ENCODE measurements at places on chromosomes 12 and 14.

- DNase-seq = no peak
Observed at GRCh38 chr14:77988970-77989369, 181.2 kb upstream of the NRXN3 start.

- DNase-seq = no peak
Observed at GRCh38 chr14:35632271-35632670, 98.3 kb downstream of the INSM2 start.

DNA sequence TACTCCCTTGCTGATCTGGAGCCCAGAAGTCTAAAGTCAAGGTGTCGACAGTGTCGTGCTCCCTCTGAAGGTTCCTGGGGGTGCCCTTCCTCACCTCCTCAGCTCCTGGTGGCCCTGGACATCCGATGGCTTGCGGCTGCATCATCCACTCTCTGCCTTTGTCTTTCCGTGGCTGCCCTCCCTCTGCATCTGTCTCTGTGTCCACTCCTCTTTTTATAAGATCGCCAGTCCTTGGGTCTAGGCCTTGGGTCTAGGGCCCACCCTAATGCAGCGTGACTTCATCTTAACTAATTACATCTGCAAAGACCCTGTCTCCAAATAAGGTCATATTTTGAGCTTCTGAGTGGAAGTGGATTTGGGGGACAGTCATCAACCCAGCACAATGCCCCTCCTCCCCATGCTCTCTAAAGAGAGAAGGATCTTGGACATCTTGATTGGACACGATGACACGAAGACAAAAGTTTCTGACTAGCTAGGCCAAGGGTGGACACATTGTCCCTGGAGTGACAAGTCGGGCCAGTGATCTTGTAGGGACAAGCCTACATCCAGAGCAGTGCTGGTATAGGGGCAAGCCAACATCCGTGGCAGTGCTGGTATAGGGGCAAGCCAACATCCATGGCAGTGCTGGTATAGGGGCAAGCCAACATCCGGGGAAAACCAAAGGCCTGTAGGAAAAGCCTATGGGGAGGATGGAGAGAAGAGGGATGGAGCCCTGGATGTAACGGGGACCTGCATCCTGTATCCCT lies 93.9 kb upstream of the DIO3 start:
- no peak for DNase-seq

- no peak for DNase-seq
Observed at GRCh38 chr14:56129933-56130332, 11.7 kb downstream of the PELI2 start.

DNA sequence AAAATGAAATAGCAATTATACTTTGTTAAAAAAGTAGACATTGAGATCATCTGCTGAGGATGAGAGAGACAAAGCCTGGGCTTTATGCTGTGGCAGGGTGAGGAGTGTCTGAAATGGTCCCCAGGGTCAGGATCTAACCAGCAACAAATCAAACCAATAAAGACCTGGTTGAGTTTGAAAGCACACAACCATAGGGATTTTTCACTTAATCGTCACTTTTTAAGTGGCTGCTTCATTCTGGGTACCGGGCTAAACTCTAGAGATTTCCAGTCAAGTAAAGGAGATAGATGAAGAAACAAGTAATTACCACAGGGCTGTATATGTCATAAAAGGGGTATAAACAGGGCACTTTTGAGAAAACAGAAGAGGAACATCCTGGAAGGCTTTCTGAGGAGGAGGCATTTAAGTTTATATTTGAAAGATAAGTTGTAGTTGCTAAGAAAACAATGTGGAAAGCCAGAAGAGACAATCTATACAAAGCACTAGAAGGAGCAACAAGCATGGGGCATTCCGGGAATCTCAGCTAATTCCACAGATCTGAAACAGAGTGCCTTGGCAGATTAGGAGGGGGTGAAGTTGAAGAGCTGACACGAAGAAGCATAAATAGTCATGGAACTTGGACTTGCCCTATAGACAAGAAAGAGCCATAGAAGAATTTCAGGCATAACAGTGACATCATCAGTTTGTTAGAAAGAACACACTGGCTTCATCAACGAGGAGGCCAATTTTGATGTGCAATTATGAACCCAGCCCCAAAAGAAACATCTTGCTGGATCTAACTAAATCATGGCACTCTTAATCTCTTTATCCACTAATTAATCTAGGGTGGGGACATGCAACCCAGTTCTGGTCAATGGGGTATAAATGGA lies 46.9 kb upstream of the FRS2 start:
- no peak for DNase-seq

DNA sequence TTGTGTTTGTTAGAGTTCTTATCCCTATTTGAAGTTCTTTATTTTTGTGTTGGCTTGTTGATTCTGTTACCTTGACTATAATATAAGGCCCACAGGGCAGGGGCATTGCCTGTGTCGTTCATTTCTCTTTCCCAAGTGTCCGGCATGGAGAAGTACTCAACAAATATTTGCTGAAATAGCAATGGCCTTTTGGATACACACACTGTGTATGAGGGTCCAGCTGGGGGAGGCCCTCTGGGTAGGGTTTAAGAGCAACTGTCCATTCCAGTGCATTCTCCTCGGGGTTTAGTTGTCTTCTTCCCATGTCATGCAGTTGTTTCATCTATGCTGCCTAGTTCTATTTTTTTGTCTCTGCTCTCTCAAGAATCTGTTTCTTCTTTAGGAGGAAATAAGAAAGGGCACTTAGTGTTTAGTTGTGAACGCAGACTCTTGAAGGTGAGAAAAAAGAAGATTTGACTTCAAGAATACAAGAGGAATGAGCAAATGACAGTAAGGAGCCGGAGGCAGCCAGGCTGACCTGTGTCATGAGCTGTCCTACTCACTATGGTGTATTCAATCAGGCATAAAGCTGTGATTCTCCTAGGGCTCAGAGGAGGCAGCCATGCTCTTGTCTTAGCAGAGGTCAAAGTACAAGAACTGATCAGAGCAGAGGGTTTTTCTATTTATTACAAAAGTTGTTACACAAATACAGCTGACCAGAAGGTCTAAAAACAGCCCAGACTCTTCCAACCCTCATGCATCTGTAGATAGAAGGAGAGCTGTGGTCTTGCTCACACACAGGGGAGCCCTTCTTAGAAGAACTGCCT lies 10.2 kb downstream of the ERG28 start:
- DNase-seq = no peak

- no peak for DNase-seq
Observed at GRCh38 chr14:71322655-71323250, 415.5 kb downstream of the PCNX1 start.

- DNase-seq = no peak
Observed at GRCh38 chr14:105858676-105859025, 332.3 kb downstream of the TMEM121 start.

DNA sequence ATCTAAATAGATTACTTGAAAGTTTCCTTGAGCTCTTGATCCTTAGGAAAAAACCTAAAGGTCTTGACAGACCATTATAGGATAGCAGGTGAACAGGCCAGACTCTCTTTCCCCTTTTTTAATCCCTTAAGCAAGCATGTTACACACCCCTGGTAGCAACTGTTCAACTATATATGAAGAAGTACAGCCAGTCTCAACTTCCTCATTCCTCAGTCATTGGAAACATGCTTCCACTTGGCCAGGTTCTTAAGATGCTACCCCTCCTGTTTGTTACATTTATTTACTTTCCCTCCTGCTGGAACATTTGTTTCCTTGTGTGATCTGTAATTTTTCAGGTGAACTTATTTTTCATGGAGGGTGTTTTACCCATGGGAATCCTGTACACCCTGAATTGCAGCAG lies 124.1 kb downstream of the ARMH4 start:
- no peak for DNase-seq

GRCh38 chr12:131471271-131471905 lies 239.5 kb upstream of the SFSWAP start:
- DNase-seq = no peak

DNA sequence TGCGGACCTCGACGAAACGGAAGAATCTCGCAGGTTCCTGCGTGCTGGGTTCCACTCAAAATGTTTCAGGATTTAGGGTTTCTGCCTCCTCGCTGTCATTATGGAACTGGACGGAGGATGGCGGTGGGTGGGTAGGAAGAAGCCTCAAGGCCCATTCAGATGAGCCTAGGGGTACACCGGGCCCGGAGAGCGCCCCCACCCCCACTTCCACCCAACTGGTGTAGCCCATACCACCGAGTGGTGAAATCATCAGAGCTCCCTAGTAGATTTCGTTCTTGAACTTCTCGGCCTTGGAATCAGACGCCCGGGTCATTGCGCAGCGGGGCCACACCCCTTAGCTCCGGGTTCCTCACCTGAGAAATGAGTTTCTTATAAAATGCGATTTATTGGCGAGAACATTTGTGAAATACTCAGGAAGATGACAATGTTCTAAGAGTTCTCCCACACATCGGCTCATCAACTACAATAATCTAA lies 13.3 kb upstream of the TBX3 start:
- no peak for DNase-seq

GRCh38 chr12:27646149-27646548 lies 50.1 kb upstream of the REP15 start:
- no peak for DNase-seq

GRCh38 chr12:71878208-71878607 lies 38.6 kb downstream of the TBC1D15 start:
- no peak for DNase-seq

GRCh38 chr14:76337635-76338545 lies 38.0 kb upstream of the ESRRB start:
- DNase-seq = no peak

GRCh38 chr14:64234877-64235651 lies 59.1 kb downstream of the ESR2 start:
- DNase-seq = no peak

DNA sequence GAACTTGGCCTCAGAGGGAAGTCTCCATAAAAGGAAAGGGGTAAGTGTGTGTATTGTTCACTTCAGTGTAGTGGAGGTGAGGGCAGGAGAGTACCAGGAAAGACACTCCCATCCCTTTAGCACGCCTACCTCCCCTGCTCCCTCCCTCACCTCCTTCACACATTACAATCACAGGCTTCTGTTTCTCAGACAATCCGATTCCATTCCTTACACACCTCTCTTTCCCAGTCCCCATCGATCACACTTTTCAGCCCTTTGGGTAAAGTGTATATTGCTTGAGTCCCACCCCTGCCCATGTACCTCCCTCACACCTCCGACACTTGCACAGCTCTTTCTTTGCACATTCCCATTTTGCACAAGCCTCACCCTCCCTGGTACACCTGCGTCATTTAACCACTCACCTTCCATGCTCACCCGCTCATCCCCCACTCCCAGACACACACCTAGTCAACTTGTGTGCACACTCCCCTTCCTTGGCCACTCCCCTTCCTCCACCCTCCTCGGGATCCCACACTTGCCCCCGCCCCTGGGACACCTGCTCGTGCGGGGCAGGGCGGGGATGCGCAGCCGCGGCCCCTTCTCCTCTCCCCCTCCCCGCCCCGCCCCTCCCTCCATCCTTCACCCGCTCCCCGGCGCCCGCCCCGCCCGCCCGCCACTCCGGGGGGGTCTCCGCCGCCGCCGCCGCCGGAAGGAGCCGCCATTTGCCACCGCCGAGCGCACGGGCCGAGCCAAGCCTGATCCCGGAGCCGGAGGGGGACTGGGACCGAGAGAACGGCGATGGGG lies at the start of gene MARCHF9:
Gene MARCHF9 (plus strand): TSS at position 693 of the 783 bp plus-strand sequence. CDS start 426 bp downstream, outside the sequence.
- DNase-seq = peak; percentile 65

DNA sequence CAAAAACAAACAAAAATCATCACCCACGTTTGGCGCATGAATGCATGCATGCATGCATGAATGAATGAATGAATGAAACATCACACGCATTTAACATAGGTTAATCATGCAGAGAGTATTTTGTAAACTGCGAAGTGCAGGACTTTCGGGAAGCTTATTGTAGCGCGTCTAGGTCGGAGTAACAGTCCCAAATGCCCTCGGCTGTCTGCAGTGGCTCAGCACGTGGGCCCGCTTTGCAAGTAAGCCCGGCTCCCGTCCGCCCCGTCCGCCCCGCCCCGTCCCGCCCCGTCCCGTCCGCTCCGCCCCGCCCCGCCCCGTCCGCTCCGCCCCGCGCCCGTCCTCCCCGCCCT lies 263 bp upstream of the IFT81 start:
- DNase-seq = no peak

GRCh38 chr12:68317047-68317667 lies 15.0 kb downstream of the MDM1 start:
- no peak for DNase-seq

GRCh38 chr12:110546339-110546738 lies 36.8 kb downstream of the PPTC7 start:
- DNase-seq = no peak

- DNase-seq = no peak
Observed at GRCh38 chr12:48807981-48808380, 10.3 kb upstream of the CACNB3 start.

GRCh38 chr12:75476071-75476470 lies 4.5 kb upstream of the GLIPR1 start:
- DNase-seq = no peak

DNA sequence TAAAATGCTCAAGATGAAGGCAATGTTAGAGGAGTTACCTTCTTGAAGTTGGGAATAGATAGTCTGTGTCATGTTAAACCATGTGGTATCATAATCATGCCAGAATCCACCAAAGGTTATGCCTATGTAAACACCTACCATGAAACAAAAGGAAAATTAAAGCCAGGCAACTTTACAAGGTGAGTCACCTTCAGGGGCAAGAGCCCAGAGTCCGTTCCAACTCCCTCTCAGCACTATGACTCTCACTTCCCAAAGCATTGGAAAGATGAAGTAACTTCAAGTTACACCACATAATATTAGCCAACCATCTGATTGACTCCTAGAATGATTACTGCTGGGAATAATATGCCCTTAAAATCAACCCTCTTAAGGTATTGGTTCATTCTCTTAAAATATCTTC lies 38.5 kb downstream of the CATSPERB start:
- DNase-seq = no peak

DNA sequence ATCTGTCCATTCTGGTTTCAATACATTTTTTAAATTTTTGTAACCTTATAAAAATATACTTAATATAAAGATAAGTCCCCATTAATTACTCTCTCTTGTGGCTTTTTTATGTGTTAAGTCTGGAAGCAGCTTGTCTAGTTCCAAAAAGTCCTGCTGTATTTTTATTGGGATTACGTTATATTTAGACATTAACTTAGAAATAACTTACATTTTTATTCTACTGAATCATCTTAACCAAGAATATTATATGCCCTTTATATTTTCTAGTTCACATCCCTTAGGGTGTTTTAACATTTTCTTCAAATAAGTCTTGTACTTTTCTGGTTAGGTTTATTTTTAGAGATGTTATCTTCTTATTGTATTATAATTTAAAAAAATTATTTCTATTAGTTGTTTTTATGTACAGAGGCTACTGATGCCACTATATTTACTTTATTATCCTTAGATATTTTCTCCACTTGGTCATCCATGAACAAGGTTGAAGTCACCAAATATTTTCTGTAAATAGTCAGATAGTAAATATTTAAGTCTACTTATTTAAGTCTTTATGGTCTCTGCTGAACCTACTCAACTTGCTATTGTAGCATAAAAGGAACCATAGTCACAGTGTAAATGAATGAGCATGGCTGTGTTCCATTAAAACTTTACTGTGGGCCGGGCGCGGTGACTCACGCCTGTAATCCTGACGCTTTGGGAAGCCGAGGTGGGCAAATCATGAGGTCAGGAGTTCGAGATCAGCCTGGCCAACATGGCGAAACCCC lies 132.4 kb upstream of the NEDD1 start:
- DNase-seq = no peak
